ENCODE measurements at places on chromosomes 1 and 21.

GRCh38 chr1:69513601-69514000, 54.1 kb upstream of the LRRC7 start:
- peak; percentile 43 for DNase-seq

DNA sequence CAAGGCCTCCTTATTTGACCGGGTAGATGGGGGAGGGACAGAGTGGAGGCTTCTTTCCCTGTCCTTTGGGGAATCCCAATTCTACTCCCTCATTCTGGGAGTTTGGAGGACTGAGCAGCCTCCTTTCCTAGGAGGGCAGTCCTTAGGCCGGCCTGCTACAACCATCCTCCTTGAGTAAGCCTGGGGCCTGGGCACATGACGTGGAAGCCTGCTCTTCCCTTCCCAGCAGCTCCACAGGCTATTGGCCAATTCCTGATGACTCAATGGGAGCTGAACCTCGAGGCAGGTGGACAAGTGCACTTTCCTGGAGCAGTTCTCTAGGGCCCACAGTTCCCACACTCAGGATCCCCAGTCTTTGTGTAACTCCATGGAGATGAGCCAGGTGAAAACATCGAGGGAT, 3.1 kb downstream of the KCNA10 start:
- no peak for DNase-seq

DNA sequence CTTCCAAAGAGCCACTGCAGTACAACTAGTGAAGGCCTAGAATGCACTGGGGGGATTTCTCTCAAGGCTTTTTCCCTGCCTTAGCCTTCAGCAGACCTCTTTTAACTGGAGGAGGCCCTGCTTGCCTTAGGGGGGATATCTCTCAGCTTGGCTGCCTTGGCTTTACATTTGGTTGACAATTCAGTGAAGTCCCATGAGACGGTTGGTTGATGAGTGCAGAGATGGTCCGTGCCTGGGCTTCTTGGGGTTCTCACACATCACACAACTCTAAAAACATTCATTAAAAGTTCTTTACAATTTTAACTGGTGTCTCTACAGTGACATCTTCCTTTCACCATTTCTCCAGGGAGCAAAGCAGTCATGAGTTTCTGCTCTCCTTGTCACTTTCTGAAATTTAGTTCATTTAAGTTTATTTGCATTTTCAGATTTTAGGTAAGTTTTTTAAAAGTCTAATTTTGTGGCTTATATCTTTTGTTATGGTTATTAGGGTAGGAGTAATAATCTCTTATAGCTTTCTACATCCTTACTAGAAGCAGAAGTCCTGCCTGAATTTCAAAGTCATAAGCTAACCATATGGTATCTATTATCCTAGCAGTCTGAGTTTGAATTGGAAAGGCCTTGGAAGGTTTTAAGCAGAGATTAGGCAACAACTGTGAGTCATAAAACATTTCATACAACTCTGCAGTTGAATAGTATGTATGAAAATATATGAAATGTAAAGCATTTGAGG, 487.6 kb downstream of the DPYD start:
- DNase-seq, result peak; percentile 97

GRCh38 chr1:184945029-184945428, 29.3 kb downstream of the NIBAN1 start:
- DNase-seq, result peak; percentile 13

DNA sequence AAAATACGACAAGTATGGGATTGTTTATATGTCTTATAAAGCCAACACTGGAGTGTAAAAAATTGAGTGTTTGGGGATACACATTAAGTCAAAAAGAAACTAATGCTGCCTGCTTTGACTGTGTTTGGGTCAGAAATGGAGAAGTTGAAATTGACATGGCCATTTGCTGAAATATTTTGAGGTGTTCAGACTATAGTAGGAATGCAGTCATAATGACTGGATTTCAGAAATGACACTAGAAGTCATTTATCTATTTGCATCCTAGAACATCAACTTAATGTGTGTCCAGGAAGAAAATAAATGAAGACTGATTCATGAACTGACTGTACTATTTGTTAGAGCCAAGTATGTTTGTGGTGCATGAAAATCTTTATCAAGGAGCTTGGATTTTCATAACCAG, 28.4 kb downstream of the RASAL2 start:
- no peak for DNase-seq
